CD4-positive, alpha-beta T cell treated with Interleukin-4 for 4 hours (primary cell): ENCODE measurements at places on chromosomes 1 and 21.

DNA sequence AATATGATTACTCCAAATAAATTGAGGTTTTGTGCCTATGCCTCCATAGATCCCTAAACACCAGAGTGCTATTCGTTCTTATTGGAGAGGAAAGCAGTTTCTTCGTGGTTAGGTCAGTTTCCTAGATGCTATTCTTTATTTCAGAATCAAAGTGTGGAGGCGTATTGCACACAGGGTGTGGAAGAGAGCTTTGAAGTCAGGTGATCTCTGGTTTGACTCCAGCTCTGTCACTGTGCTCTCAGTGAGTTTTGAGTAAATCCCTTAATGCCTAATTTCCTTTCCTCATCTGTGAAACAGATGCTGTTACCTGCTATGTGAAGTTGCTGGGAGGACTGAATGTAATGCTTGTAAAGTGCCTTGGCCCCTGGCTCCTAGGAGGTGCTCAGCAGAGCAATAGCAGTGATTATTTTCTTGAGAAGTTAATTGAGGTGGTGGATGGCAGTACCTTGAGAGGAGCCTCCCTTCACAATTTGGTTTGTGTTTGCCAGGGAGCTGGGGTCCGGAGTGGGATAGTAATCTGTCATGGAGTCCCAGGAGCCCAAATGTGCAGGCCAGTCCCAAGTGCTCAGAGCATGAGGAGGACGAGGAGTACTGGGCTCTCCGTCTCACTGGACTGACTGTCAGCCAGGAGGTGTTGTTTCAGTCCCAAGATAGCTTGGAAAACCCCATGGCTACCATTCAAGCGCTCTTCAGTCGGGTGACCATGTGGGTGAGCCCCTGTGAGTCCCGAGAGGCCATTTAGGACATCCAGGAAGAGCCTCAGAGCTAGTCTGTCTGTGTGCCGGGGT is 14.9 kb downstream of the NTPCR start:
- DNase-seq: no peak

DNA sequence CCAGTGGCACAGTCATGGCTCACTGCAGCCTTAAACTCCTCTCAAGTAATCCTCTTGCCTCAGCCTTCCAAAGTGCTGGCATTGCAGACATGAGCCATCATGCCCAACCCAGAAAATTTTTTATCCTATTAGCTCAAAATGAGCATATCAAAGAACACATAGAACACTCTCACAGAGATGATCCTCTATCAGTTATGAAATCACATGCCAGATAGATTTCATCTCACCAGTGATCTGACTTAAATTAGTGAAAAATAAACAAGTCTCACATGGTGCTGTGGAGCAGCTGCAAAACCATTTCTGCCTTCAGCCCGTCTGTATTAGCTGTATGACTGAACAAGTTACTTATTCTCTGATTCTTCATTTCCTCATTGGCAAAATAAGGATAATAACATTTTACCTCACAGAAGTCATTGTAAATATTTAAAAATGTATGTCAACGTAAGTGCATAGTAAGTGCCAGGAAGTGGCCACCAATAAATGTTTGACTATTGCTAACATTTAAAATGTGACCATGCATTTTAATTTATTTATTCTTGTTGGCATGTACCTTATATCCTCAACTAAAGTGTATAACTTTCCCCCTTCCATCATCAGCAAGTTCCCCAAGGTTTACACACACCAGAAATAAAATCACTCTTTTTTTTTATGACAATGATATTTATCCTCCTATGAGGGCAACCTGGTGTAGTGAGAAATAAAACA is 29.0 kb upstream of the SLC19A2 start:
- no peak for DNase-seq

GRCh38 chr1:172086137-172086536 is 244.8 kb downstream of the DNM3 start:
- no peak for DNase-seq

- no peak for DNase-seq
These were observed 27.0 kb upstream of the SLC16A1 start for GRCh38 chr1:112982853-112983536.

- DNase-seq: no peak
These were observed 48.5 kb upstream of the ZNF644 start for GRCh38 chr1:91070298-91070697.

- DNase-seq: no peak
These were observed 15.5 kb downstream of the ETS2 start for GRCh38 chr21:38821248-38821647.

DNA sequence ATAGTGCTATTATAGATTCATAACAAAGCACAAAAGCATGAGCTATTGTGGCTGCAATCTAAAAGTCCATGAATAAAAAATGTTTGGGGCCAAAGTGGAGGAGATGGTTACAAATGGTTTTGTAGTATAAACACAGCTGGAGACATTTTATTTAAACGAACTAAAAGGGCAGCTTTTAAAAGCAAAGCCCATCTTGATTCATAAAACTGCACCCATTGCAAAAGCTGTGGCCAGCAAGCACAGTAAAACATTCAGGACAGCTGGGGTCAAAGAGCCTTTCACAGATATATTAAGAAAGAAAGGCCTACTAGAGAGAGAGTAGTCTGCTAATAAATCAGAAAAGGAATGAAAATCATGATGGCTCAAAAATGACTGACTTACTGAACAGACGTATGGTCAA is 520.8 kb downstream of the NUF2 start:
- DNase-seq: no peak

- DNase-seq: peak; percentile 22
These were observed 12.8 kb downstream of the OTUD7B start for GRCh38 chr1:149997585-149998262.

GRCh38 chr1:157137046-157137407 is 1.2 kb downstream of the ETV3 start:
- DNase-seq: no peak

- DNase-seq: no peak
These were observed 13.2 kb downstream of the QSOX1 start for GRCh38 chr1:180167721-180168467.

DNA sequence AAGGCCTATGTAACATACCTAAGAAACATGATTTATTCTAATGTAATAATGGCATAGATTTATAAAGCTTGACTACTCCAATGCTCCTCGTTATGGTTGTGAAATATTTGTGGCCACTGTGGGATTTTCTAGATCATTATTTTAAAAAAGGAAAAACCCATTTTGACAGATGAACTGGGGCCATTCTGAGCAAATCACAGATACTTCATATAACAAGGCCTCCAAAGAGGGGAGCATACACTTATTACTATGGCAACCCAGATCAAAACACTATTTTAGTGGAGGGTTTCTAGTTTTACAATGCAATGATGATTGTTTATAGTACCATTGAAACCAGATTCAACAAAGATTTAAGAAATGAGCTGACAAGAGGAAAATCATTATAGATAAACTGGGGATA is 346.6 kb downstream of the ZNF326 start:
- no peak for DNase-seq

- DNase-seq: no peak
These were observed 57.9 kb upstream of the TTC34 start for GRCh38 chr1:2859219-2859880.

- no peak for DNase-seq
These were observed 207.2 kb downstream of the PTGER3 start for GRCh38 chr1:70840260-70840953.

DNA sequence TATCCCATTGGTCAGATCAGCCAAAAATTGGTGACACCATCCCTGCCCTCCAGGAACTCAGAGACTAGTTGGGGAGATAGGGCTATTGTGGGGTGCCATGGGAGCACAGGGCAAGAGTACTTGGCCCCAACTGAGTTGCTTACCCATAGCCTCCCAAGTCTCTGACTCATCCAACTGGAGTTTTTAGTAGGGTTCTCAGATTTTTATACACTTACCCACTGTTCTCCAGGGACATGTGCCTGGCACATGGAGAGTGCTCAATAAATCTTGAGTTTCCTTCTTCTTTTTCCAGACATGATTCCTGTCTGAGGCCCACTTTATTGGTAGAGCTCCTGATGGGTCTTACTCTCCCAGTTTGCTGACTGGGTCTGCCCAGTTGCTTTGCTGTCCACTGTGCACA is 56.7 kb downstream of the OVGP1 start:
- no peak for DNase-seq

DNA sequence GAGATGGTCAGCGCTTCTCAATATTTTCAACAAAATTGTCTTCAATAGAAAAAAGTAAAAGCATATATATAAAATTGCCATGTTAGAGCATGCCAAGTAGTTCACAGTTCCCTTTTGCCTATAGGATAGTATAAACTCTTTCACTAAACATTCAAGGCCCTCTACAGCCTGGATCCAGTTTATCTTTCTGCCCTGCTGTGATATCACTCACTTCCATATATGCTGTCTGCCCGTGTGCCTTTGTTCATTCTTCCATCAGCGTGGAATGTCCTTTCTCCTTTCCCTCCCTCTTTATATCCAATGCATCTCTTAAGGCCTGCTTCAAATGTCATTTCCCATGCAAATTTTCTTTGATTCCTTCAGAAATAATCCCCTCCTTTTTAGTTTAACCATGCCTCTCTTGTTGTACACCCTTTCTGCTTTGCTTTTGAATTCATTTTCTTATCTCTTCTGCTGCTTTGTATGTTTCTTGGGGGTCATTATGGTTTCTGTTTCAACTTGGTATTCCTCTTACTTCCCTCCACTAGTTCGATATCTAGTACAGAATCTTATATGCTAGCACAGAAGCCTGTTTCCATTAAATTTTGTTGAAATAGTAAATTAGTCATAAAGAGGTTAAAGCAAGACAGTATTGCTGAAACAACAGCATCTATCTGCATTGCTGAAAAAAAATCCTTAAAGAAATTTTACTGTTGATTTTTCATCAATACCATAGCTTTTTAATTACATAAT is 44.7 kb downstream of the XCL2 start:
- DNase-seq: no peak

DNA sequence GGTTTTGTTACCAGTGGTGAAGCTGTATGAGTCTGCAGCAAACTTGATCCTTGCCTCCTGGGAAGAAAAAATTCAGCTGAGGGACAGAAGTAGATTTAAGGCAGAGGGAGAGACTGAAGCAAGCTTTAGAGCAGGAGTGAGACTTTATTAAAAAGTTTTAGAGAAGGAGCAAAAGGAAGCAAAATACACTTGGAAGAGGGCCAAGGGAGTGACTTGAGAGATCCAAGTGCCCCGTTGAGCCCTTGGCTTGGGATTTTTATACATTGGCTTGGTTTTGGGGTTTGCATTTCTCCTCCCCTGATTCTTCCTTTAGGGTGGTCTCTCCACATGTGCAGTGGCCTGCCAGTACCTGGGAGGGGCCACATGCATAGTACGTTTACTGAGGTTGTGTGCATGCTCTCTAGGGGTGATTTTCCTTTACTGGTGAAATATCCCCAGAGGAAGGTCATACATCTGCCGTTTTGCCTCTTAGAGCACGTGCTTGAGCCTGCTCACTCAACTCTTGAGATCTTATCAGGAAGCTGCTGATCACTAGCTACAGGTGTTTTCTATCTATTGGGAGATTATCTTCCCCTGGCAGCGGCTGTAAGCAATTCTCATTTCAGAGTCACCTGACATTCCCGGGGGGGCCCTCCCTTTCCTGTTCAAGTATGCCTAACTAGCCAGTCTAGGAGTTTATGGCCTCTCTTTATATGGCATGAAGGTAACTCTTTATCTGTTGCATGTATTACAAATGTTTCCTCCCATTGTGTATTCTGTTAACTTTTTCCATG is 20.3 kb downstream of the FASLG start:
- DNase-seq: peak; percentile 28

GRCh38 chr21:44592446-44593311 is at the start of gene KRTAP10-6:
KRTAP10-6 (minus strand) TSS chr21:44592505; CDS start chr21:44592484, 21 bp downstream.
- DNase-seq: no peak

GRCh38 chr1:231161667-231162296 is at the start of gene TRIM67:
TRIM67 (plus strand) TSS chr1:231162058; CDS start chr1:231162970, 912 bp downstream.
- DNase-seq: no peak

DNA sequence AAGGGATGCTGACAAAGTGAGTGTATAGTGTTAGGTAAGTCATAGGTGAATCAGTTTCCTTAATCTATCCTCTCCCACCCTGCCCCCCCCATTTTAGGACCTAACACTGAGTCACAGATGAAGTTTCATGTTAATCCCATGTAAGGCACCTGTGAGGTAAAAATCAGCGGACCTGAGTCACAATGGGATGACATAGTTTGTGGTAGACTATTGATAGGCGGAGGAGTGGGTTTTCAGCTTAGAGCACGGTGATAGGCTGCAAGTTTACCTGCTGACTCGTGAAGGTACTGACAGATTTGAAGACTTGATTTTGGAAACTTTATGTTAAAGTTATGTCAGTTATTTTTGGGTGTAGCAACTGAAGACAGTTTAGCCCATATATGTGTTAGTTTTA is 1.7 kb downstream of the TOR1AIP1 start:
- DNase-seq: peak; percentile 87

- DNase-seq: no peak
These were observed 94.7 kb downstream of the SIK1 start for GRCh38 chr21:43331962-43332828.

GRCh38 chr21:16568244-16568643 is 838.5 kb downstream of the USP25 start:
- DNase-seq: no peak

GRCh38 chr21:42160111-42160721 is 58.7 kb upstream of the ABCG1 start:
- no peak for DNase-seq

- DNase-seq: no peak
These were observed 64.2 kb downstream of the GPR137B start for GRCh38 chr1:236206548-236206947.

- DNase-seq: no peak
These were observed 118.3 kb upstream of the FGGY start for GRCh38 chr1:59178339-59179187.

- peak; percentile 62 for DNase-seq
These were observed 11.6 kb downstream of the SCNN1D start for GRCh38 chr1:1291548-1292441.

DNA sequence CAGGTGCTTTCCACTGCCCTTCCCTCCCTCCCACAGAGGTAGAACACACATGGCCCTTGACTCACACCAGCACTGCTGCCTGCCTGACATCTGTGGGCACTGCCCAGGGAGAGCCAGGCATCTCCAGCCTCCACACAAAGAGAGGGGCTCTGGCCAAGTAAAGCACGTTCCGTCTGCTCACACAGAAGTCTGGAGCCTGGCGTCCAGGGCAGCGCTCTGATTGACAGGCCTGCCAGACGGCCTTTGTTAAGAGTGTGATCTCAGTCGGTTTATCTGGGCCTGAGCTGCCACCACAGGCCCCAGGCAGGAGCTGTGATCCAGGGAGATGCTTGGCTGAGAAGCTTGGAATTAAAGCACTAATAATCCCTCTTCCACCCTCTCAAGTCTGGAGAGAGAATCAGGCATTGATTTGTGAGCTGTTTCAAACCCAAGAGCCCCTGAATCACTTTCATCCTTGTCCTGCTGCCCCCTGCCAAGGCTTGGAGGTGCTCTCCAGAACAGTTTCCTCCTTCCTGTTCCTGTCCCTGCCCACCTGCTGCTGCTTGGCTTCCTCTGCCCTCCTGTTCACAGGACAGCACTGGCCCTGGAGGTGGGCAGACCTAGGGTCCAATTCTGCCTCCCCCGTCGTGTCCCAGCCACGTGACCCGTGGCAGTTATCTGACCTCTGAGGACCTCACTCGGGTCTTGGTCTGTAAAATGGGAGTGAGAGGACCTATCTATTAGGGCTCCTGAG is 3.7 kb downstream of the DMRTB1 start:
- no peak for DNase-seq

GRCh38 chr1:244102468-244102867 is 51.4 kb downstream of the ZBTB18 start:
- DNase-seq: no peak
